ENCODE measurements at places on chromosomes 5 and 9. TPM values are rescaled to one million over a fixed set of nuclear protein-coding genes. Genes with fewer than 3 reads are reported as not detected.

The ALDH7A1 gene
- total RNA-seq: 16.0 TPM

The NR4A3 gene
- total RNA-seq: 9.9 TPM

The CCDC187 gene
- total RNA-seq: not detected

The CDO1 gene
- 4.4 TPM for total RNA-seq

The CYLC2 gene
- total RNA-seq: not detected

The PHF24 gene
- total RNA-seq: not detected

The ROPN1L gene
- 0.65 TPM for total RNA-seq

The GALNT12 gene
- total RNA-seq: 0.25 TPM

The PTCH1 gene
- total RNA-seq: 5.4 TPM

The OLFML2A gene
- total RNA-seq: 69.9 TPM

The LOX gene
- total RNA-seq: 1.8 TPM

The IFNA21 gene
- not detected for total RNA-seq

The SOX30 gene
- not detected for total RNA-seq

The QRFP gene
- total RNA-seq: not detected

The PTGS1 gene
- 15.7 TPM for total RNA-seq

The CENPK gene
- total RNA-seq: 0.61 TPM

The HNRNPK gene
- 339 TPM for total RNA-seq

The CNTFR gene
- total RNA-seq: 7.1 TPM

The GPRIN1 gene
- 0.75 TPM for total RNA-seq

The EFCAB9 gene
- not detected for total RNA-seq

The KCTD16 gene
- total RNA-seq: 0.12 TPM

The SMIM33 gene
- total RNA-seq: not detected

The SLC2A6 gene
- 4.2 TPM for total RNA-seq
